CD4-positive, alpha-beta T cell treated with Interleukin-4 for 4 hours (primary cell): ENCODE measurements at places on chromosomes 7 and 10.

GRCh38 chr10:99834410-99834809, 52.0 kb downstream of the ABCC2 start:
- no peak for DNase-seq

DNA sequence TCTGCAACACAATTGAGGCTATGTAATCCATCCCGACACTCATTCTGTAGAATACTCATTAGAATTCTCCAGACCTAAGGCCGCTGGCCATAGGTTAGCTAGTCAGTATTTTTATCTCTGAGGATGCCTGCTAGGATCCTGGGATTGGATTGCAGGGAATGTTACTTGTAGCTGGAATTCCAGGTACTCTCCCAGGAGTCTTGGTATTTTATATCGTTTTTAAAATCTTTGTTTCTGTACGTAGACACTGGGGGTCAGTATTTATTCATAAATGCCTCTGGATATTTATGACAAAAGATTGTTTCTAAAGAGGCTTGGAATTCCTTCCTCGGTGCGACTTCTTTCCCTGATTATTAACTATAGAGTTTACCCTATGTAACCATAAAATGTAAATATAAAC, 40.1 kb downstream of the BPGM start:
- DNase-seq: no peak

GRCh38 chr10:132669208-132669861, 116.6 kb downstream of the NKX6-2 start:
- DNase-seq: no peak

- DNase-seq: no peak
Observed at GRCh38 chr7:88628363-88629085, 131.0 kb upstream of the ZNF804B start.

- DNase-seq: no peak
Observed at GRCh38 chr10:112585126-112585525, 138.1 kb downstream of the VTI1A start.

- no peak for DNase-seq
Observed at GRCh38 chr10:31268444-31269303, 50.3 kb upstream of the ZEB1 start.

DNA sequence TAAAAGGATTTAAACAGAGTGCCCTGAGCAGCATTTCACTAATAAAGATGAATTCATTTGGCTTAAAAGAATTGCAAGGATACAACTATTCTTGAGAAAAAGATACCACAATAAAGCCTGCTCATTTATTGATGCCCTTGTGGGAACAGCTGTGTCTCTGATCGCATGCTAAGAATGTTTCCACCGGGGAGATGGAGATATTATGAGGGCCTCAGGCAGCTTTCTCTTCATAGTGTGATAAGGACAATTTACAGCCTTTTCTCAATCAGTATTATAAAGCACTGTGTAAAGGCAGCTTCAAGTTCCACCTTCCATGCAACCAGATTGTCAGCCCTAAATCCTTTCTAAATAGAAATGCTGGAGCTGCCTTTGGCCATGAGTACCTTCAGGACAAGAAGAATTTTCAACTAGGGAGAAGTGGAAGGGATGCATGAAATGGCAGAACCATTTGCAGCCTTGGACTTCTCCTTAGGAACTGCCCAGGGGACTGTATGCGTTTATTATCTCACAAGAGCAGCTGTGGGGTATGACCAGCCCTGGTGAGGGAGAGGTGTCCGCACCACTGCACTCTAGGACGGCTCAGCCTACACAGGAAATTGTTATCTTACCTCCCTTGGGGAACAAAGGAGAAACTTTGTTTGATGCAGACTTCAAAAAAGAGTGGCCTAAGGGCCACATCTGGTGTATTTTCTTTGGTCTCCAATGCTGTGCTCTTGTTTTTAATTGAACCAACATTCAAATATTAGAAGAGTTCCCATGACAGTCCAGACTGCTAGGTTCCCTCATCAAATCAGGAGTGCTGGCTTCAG, 116.9 kb upstream of the PCGF5 start:
- no peak for DNase-seq

GRCh38 chr7:124101173-124101768, 68.4 kb upstream of the TMEM229A start:
- DNase-seq: no peak

DNA sequence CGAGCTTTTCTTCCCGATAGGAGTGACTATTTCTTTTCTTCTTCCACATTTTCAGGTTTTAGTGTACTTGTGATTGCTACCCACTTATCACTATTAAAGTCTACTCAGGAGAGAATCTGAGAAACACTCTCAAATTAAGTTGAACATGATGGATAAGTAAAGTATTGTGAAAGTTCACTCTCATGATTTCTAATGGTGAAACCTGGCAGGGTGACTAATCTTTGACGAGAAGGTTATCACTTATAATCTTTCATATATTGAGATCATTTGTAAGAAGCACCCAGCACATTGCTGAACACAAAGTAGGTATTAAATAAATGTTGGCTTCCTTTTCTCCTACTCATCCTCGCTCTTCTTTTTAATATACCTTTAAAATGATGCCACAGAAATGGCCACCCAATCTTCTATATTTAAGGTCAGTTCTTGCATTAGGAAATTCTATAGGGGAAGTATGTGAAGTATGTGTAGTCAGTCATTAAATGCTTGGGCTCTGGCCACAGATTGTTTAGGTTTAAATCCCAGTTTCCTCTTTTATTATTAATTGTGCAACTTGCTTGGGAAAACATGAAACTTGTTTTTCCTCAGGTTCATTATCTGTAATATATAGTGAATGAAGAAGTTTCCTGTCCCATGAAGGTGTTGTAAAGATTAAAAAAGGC, 3.1 kb upstream of the CFTR start:
- DNase-seq: no peak

DNA sequence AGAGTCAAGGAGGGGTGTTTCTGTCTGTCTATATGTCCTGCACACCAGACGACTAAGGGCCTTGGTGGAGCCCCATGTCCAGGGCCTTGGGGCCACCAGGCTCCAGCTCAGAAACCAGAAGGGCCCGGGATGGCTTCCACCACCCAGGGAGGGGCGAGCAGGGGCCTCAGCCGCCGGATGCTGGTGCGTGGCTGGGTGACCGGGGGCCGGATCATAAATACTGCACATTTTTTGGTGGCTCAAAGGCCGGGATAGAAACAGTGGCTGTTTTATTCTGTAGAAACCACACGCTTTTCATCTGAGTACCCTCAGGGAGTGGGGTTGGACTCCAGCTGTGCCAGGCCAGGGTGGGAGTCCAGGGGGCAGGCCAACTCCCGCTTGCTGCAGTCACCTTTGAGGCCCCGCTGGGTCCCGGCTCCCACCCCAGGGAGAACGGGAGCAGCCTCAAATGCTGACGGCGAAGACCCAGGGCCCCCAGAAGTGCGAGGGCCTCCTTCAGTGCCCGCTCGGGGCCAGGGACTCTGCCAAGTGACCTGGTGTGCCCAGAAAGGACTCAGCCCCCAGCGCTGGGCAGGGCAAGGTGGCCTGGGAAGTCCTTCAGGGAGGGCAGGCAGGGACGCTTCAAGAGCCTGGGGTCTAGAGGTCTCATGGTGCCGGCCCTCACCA, 28.2 kb downstream of the PDGFA start:
- no peak for DNase-seq

GRCh38 chr10:119360181-119360921, 153.0 kb downstream of the GRK5 start:
- no peak for DNase-seq

DNA sequence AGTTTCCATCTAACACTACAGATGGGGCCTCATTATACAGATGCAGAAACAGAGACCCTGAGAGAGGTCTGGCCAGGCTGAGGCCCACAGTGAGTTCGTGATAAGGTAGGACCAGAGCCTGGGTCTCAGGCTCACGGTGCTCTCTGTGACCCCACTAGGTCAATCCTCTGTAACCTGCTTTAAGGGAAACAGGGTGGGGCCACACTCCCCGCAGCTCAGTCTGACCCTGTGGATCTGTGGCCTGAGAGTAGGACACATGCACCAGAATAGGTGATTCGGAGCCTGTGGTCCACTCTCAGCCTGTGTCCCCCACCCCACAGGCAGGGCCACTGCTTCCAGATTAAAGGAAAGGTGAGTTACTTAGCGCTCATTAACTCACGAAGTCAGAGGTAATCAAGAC, 137.8 kb upstream of the FAM20C start:
- no peak for DNase-seq

- DNase-seq: no peak
Observed at GRCh38 chr7:151796871-151797537, 79.9 kb downstream of the PRKAG2 start.

- no peak for DNase-seq
Observed at GRCh38 chr10:129764011-129764900, 199.8 kb downstream of the EBF3 start.

GRCh38 chr7:2647594-2648172, 15.9 kb downstream of the TTYH3 start:
- no peak for DNase-seq

- no peak for DNase-seq
Observed at GRCh38 chr10:113486531-113486930, 66.3 kb upstream of the HABP2 start.

GRCh38 chr7:116441534-116441933, 58.0 kb upstream of the CAV2 start:
- no peak for DNase-seq

DNA sequence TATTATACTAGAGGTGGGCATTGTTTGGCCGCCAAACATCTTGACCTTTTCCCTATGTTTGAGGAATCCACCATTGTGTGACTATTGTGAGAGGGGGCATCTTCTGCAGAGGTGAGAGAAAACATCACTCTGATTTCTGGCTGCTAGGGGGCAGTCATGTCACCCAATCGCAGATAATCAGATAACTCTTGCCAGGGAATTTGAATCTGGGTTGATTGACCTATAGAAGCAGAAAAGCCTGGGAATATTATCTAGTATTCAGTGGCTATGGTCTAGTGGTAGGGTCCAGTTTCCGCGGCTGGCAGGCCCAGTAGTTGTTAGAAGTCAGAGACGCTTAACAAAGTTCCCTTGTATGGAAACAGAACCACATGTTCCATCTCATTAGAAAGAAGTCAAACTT, 808.5 kb downstream of the PHTF2 start:
- no peak for DNase-seq

- no peak for DNase-seq
Observed at GRCh38 chr7:133590795-133591194, 337.9 kb downstream of the EXOC4 start.

DNA sequence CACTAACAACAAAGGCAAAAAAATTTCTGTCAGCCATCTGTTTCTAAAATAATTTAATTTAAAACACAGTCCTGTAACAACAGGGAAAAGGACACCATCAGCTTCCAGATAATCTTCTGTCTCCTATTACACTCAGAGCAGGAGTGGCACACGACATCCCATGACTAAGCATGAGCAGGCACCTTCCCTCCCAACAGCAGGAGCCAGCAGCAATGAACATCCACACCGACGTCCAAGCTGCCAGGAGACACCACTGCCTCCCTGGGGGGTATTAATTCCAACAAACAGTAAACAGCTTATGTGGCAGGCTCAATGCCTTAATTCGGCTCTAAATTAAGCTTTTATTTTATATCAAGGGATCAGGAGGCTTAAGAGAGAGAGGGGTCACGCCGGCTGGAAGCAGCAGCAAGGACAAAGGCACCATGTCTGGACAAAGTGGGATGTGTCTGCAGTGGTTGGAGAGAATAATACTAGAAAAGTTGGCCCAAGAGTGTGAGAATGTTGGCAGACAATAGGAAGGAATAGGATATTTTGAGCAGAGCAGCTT, 45.7 kb downstream of the KIAA1549 start:
- DNase-seq: no peak

DNA sequence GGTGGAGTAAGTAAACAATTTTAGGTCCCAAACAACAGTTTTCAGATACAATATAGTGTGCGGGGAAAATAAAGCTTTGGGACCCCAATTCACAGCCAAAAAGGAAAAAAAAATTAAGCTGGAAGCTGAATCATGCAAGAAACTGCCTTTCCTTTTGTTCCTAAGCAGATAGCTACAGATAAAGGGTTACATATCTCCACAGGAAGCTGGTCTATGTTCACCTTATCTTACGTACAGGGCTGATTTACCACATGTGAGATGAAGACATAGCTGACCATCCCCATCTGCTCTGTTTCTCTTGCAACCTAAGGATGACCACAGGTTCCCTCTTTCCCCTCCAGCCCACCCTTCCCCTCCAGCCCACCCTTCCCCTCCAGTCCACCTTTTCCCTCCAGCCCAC, 14.2 kb upstream of the PFKP start:
- DNase-seq: no peak

GRCh38 chr7:116145245-116145852, 65.0 kb upstream of the TES start:
- DNase-seq: peak; percentile 6

DNA sequence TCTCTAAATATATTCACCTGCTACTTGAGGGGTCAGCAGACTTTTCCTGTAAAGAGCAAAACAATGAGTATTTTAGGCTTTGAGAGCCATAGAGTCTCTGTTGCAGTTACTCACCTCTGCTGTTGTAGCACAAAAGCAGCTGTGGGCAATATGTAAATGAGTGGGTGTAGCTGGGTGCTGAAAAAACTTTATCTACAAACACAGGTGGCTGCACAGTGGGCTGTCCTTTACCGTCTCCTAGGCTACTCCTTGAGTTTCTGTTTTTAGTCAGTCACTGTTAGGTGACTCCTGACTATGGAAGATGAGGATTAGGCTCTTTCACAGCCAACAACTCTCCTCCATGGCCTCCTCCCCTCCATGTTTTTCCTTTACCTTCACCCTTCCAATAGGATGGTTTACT, 286.1 kb upstream of the C7orf33 start:
- no peak for DNase-seq

- DNase-seq: no peak
Observed at GRCh38 chr7:80918399-80918798, 452 bp downstream of the SEMA3C start.

DNA sequence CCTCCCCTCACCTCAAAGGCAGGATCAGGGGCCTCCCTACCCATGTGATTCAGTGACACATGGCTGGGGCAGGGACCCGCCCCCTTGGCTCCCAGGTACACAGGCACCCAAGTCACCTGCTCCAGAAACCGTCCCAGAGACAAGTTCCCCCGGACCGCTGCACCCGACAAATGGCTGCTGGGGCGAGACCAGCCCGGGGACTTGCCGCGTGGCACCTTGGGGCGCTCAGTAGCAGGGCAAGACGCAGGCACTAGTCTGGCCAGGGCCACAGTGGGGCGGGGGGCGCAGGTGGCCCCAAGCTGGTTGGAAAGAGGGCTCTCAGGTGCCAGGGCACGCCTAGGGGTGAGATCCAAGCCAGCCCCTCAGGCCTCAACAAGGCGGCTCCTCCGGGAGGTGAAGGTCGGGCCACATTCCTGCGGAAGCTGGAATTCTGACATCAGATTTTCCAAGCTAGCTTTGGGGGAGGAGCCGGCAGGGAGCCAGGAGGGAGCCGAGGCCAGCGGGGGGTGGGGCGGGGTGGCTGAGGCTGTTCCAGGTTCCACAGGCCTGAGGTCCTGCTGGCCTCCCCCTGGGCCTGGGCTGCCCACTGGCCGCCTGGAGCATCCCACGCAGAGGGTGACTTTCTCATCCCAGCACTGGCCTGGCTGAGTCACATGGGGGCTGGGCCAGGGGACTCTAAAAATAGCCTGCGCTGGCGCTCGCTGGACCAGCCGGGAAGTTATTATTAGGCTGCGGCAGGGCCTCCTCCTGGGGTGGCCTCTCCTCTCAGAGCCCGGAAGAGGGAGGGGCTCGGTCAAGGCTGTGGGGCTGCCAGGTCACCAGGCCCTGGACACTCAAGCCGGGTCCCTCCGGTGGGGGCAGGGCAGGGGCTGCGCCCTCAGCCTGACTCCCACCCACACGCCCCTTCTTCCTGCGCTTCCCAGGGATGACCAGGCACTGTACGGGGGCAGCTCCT, 20.5 kb upstream of the INPP5A start:
- no peak for DNase-seq

- DNase-seq: peak; percentile 12
Observed at GRCh38 chr7:77157446-77157845, 35.0 kb downstream of the CCDC146 start.

GRCh38 chr7:98284335-98285036, 3.0 kb downstream of the BRI3 start:
- no peak for DNase-seq

- no peak for DNase-seq
Observed at GRCh38 chr10:125722811-125723210, 3.3 kb downstream of the EDRF1 start.
